ENCODE measurements at places on chromosomes 16 and 17.
A peak's percentile ranks its signal among the peaks of the same experiment; 100 is the strongest.

- no peak for DNase-seq
These were observed 36.5 kb downstream of the FANCA start for GRCh38 chr16:89779909-89780305.

- DNase-seq = no peak
These were observed 475 bp upstream of the AMDHD2 start for GRCh38 chr16:2519711-2520080.

DNA sequence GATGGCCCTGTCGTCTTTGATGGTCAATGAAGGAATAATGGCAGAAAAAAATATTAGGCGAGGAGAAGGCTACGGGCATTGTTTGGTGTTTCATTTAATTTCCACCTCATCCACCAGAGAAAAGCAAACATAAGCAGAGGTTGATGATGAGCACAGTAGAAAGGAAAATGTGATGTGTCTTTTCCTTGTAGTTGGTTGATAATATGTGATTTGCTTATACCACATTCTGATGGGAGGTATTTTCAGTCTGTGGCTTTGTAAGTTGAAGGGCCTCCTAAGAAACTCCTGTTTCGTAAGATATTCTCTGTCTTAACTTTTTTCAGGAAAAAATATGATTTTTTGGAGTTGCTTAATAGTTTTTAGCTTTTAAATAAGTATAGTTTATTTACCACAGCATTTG lies 215.7 kb downstream of the PRKCA start:
- no peak for DNase-seq

- no peak for DNase-seq
These were observed 5.2 kb upstream of the SYNRG start for GRCh38 chr17:37614391-37614790.

GRCh38 chr16:10827691-10828341 lies 9.2 kb upstream of the TVP23A start:
- no peak for DNase-seq

DNA sequence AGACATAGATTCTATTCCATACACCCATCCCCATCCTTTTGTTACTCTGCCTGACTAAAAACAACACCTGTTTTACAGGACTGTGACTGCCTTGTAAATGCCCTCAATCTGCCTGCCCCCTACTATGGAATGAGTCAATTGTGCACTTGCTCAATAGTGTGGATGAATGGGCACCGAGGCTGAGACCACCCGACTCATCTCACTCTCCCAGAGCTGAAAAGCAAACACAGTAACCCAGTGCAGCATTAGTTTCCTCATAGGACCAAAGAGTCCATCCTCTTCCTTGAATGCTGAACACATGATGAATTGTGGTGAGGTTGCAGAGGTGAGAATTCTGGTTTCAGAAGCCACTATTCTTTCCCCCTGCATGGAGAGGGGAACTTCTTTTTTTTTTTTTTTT lies 233.7 kb downstream of the ZFHX3 start:
- DNase-seq = no peak

DNA sequence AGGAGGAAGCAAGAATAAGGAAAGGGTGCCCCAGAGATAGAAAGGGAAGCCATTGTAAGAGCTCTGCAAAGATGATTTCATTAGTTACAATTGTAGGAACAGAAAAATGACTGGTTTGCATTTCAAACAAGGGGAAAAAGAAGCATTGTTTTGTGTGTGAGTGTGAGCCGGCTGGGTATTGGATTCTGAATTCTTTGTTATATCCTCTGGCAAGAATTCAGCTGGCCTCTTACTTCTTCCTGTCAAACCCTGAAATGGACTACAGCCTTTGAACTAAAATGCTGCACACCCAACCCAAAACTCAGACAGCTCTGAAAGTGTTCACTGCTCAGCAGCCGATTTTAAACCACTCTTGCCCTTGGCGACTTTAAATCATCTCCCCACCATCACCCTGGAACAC lies 461.3 kb downstream of the PMP22 start:
- DNase-seq = no peak

- no peak for DNase-seq
These were observed 435.5 kb downstream of the KCNJ2 start for GRCh38 chr17:70604854-70605253.

DNA sequence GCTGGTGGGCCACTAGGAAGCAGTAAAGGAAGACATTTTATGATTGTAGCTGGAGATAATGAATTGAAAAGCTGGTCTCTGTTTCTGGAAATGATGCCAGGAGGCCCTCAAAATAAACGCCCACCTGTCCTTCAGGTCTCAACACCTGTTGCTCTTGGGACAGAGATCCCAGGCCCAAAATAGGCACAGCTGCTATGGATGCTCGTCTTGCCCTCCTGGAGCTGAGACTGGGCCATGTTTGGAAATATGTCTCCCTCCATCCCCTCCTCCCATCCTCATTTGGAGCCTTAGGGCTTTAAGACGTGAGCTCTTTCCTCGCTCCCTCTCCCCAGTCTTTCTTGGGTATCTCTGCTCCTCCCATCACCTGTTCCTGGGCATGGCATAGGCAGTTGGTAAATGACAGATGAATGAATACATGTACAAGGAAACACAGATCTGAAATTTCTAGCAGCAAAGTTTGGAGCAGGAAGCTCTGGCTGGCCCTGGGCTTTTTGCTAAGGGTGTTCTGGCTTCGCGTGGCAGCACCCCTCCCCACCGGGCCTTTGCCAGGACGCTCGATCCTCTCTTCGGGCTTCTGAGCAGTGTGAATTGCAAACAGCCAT lies 33.3 kb downstream of the MYH3 start:
- no peak for DNase-seq

DNA sequence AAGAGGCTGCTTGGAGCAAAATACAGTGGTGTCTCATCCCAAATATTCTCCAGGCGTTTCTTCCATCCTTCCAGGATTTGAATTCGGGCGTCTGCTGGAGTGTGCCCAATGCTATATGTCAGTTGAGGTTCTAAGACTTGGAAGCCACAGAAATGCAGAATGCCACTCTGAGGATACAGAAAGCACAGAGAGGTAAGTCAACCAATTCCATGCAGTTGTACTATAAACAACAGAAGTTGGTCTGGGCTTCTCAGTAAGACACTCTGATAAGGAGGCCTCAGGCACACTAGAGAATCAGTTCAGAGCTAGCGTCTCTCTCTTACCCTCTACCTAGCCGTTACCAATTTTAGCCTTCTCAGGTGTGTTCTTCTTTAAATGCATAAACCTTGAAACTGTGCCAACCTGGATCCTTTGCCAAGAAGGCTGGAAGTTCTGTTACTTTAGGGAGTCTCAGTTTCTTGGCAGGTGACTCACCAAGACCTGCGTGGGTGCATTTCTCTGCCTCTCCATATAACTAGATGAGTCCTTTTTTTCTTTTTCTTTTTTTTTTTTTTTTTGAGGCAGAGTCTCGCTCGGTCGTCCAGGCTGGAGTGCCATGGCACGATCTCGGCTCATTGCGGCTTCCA lies 15.1 kb downstream of the NQO1 start:
- no peak for DNase-seq

DNA sequence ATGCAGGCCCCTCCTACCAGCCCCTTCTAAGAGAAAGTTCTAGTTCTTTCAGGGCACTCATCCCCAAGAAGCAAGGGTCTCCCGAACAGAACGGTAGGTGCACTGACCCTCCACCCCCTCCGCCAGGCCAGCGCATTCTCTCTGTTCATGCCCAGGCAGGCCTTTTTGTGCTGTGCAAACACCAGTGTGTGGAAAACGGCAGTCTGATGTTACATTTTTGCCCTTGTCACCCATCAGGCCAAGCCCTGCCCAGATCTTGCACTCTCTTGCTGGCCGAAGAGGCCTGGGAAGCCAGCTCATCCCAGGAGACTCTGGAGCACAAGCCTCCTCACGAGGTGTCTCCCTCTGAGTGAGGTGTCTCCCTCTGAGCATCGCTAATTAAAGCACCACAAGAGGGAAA lies 16.1 kb upstream of the MTSS2 start:
- no peak for DNase-seq

DNA sequence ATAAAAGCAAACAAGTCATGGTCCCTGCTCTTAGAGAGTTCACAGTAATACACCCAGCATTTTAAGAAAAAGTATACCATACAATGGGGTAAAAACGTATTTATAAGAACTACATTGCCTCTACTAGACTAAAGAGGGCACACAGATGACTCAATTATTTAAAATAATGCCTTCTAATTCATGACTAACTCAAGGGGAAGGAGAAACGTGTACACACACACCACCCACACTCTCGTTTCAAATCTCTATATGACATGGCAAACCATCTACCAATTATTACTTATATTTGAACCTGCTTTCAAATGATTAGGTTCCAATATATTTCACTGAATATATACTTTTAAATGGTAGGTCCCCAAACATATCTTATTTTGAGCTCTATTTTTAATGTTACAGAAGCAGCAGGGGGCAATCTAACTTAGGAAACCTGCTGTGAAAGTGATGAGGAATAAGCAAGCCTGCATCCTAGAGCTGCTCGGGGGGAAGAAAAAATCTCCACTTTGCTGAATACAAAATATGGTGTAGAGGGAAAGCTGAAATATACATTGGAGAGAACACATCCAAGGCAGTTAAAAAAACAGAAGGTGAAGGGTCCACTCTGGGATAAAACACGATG lies 232.4 kb upstream of the PSMD7 start:
- DNase-seq = no peak

- DNase-seq = no peak
These were observed 15.9 kb downstream of the SOX9 start for GRCh38 chr17:72136692-72137091.

DNA sequence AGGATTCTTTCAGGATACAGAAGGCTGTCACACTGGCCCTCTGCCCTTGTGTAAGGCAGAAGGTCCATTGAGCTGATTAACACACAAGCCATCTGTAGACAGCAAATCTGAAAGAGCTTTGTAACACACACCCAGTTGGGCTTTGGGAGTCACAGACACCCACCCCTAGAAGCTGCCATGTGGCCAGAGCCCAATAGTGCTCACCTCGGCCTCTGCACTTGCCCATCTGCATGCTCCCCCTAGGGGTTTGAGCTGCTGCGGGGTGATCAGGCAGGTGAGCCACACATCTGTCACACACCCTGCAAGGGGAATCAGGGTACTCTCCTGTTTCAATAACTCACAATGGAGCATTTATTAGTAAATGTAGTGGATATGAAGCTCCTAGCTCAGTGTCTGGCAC lies 138.3 kb downstream of the CHD9NB start:
- no peak for DNase-seq

DNA sequence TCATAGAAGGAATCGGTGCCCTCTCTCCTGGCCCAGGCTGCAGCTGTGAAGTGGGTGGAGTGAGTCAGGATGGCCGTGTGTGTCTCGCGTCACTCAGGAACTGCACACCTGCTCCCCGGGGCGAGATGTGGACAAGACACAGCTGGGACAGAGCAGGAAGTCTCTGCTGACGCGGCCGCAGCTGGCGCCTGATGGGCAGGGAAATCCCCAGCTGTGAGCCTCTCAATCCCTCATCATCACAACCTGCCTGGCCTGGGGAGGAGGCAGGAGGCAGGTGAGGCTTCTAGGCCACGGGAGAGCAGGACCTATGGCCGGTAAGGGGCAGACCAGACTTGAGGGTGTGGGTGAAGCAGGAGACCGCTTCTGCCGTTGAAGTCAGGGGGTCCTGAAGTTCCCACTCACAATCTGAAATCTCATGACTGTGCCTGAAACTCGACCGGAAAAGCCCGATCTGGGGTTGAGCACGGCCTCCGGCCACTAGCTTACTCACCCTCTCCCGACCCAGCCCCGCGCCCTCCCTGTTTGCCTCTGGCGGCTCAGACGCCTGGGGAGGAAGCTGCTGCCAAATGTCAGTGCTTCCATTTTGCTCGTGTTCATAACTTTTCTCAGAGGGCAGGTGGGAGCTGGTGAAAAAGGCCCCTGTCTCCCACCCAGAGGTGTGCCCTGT lies 1.1 kb upstream of the TRPV3 start:
- DNase-seq = no peak

GRCh38 chr16:7339700-7340099 lies 7.1 kb downstream of the RBFOX1 start:
- DNase-seq = no peak

DNA sequence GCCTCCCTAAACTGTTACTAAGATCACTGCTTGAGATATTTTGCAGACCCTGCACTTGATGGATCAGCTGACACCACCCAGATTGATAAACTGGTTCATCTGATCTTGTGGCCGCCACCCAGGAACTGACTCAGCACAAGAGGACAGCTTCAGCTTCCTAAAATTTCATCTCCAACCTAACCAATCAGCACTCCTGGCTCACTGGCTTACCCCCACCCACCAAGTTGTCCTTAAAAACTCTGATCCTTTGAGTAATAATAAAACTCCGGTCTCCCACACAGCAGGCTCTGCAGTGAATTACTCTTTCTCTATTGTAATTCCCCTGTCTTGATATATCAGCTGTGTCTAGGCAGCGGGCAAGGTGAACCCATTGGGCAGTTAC lies 174.8 kb downstream of the UTP18 start:
- no peak for DNase-seq

- DNase-seq = peak; percentile 41
These were observed 8.0 kb downstream of the SPPL2C start for GRCh38 chr17:45852535-45853297.

GRCh38 chr16:25868706-25869370 lies 177.1 kb downstream of the HS3ST4 start:
- no peak for DNase-seq

DNA sequence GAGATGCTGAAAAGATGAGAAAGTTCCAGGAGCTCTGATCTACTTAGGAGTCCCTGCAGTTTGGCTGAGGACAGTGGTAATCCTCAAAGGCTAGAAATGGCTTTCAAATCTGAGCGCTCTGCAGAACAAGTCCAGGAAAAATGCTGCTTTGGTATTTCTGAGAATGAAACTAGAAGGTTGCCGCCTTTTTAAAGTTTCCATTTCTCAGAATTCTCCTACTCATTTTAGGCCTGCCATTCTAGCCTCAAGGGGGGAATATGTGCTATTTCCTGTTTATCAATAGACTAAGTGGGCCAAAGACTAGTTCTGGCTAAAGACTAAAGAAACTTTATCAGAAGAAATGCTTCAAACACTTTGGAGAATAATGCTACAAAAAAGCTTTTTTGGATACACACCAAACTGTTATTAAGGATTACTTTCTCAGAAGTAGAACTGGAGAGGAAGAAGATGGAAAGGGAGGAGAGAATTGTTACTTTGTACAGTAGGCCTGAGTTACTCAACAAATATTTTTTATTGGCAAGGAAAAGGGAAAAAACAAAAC lies at the start of gene SLFN12L:
TSS of gene SLFN12L (minus strand) at position 78 of the 541 bp plus-strand sequence. CDS start 15,314 bp downstream, outside the sequence.
- DNase-seq = no peak

DNA sequence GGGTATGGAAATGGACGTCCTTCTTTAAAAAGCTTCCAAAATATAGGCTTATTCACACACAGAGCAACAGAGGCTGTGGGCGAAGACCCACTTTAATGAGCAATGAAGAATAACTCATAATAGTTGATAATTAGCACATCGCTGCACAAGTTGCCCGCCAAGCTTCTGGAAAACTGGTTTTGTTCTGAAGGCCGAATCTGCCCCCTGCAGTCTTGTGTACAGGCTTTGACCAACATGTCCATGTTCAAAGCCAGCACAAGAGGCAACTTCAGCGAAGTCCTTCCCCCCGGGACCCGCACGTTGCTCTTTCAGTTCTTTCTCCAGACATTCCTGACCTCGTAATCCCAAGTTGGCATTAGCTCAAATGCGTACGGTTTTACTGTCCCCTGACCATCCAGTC lies 73.3 kb downstream of the IRX5 start:
- no peak for DNase-seq

- no peak for DNase-seq
These were observed 413.0 kb downstream of the CPPED1 start for GRCh38 chr16:12390644-12391043.

Measured in stimulated activated CD4-positive, alpha-beta T cell treated with anti-CD3 and anti-CD28 coated beads, Interleukin-1b, Interleukin-23, amount 100 ng/mL, for 1 hour (primary cell).